NCI-H446 treated with DMSO at 0.1 percent for 48 hours (cell line): ENCODE measurements at places on chromosomes 5 and 9.

DNA sequence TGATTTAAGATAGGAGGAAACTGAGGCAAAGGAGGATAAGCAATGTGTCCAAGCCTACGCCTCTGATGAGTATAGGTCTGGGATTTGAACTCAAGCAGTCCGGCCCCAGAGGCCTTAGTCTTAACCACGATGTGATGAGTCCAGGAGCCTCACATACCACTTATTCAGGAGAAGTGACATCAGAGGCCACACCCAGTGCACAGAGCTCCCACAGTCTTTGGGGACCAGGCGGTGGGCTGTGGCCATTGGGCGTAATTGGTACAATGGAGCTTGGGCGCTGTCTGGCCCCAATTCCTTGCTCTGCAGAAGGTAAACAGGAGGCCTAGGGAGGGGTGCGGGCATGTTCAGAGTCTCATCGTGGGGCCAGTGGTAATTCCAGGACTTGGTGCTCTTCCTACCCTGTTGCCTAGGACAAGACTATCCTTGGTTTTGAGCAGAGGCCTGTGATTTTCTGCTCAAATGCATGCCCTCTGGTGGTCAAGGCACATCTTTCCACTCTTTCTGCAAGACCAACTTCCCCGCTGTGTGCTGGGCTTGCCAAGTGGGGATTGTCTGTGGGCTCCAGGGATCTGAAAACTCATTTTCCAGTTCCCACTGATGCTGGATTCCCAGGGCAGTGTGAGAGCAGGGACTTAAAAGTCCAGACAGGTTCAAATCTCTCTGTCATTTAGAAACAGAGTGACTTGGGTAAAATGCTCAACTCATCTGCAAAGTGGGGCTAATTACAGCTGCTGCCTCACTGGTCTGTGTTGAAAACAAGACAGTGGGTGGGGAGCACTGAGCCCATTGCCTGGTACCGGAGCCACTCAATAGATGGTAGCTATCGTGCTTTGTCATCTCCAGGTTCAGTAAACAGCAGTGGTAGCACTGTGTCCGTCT is 15.8 kb downstream of the NDST1 start:
- peak; percentile 6 for DNase-seq

DNA sequence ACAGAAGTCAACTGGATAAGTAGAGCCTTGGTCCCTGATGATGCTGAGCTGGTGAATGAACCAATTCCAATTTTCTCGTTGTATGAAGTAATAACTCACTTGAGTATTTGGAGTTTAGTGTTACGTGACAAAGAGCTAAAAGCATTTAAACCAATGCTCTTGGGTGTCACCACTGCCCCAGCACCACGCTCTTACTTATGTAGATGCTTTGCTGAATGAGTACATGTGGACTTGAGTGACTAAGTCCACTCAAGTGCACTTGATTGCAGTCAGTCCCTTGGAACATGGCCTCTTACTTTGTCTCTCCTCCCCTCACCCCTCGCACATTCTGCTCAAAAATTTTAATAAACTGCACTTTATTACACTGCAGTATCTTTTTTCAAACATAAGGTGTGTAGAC is 184.0 kb downstream of the MAN2A1 start:
- no peak for DNase-seq

- DNase-seq: no peak
These were observed 74.5 kb downstream of the CDKN2A start for GRCh38 chr9:21919377-21920362.

- no peak for DNase-seq
These were observed 20.5 kb downstream of the MRPL36 start for GRCh38 chr5:1779021-1779680.

- DNase-seq: no peak
These were observed 1.0 kb downstream of the AQP3 start for GRCh38 chr9:33446240-33446945.

- no peak for DNase-seq
These were observed 176.9 kb downstream of the DENND1A start for GRCh38 chr9:123753016-123753415.

- DNase-seq: peak; percentile 61
These were observed 49.4 kb upstream of the GRIN3A start for GRCh38 chr9:101787891-101788290.

- DNase-seq: no peak
These were observed 123.6 kb downstream of the ADCY2 start for GRCh38 chr5:7519564-7519963.

DNA sequence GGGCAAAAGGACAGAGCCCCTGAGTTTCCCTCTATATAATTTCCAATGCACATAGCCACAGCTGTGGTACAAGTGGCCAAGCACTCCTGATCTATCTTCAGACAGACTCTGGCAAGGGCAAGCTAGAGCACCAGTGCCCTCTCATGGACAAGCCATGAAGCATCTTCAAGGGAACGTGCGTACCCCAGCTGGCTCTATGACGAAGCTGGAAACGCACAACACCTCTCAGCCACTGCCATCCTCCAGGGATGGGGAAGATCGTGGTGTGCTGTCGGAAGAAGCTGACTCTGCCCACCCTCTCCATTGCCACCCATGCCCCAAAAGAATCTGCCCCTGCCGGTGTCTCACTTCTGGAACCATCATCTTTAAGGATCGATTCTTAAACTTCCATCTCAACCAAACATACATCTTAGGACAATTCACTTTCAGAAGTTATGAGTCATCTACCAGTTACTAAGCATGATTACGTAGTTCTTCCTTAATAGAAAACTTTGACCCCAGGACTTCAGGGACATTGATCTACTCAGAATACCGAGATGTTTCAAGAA is 482.9 kb downstream of the AGTPBP1 start:
- DNase-seq: no peak

DNA sequence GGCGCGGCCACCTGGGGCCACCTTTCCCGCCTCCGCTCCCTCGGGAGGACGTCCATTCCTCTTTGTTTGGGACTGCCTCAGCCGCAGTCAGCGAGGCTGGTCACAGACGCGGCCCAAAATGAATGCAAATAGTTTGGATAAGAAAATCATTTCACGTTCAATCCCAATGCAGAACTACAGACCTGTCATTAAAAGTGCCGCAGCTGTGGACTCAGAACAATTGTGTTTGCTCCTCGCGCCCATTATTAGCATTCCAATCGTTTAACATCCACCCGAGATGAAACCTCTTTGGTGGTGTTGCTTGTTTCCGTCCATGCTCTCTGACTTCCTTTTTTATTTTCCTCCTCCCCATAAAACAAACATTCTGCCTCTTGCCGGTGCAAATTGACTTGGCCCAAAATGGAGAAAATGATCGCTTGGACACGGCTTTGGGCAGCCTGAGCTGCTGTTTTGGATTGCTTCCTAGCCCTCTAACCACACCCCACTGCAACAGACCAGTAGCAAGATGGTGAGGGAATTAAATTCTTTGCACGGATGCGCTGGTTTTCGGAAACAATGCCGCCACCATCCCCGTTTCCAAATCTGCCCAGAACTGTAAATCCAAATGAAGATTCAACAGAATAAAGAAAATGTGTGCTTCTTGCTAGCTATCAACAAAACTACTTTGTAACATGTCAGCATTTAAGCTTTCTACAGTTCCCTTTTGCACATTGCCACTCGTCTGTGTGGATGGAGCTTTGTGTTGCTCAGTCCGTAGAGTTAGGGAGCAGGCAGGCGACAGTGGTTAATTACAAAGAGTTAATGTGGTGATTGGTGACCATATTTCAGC is 784 bp downstream of the NLN start:
- DNase-seq: peak; percentile 41

- DNase-seq: no peak
These were observed 26.4 kb upstream of the ELL2 start for GRCh38 chr5:95988094-95988493.

DNA sequence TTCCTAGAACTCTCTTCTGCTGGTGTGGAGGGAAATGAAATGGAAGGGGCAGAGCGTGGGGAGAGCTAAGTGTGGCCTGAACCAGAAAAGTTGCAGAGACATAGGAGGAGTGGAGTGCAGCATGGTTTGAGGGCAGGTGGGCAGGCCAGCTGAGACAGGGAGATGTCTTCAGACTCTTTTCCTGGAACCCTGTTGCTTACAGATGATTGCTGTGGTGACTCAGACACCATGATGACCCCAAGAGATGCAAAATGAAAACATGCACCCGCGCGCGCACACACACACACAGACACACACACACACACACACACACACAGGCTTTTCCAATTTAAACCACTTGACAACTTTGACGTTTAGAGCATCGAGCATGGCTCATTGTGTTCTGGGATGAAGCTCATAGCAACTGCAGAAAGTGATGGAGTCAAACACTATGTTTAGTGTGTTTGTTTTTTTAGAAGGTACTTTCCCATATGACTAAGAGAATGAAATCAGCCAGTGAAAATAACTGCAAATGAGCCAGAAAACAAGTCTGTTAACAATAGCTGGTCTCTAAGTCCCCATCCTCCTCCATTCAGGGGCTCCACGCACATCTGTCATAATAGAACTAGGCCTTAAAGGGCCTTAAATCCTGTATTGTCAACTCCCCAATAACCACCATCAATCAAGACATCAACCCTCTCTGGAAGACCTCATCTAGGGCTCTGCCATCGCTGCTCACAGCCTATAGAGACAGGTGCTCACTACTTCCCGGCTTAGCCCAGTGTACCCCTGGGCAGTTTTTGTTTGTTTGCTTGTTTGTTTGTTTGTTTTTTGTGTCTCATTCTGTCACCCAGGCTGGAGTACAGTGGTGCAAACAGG is 9.6 kb downstream of the TMOD1 start:
- no peak for DNase-seq

GRCh38 chr5:167949435-167949834 is 342.0 kb upstream of the WWC1 start:
- DNase-seq: no peak

GRCh38 chr9:19208653-19209052 is 21.8 kb upstream of the DENND4C start:
- no peak for DNase-seq

DNA sequence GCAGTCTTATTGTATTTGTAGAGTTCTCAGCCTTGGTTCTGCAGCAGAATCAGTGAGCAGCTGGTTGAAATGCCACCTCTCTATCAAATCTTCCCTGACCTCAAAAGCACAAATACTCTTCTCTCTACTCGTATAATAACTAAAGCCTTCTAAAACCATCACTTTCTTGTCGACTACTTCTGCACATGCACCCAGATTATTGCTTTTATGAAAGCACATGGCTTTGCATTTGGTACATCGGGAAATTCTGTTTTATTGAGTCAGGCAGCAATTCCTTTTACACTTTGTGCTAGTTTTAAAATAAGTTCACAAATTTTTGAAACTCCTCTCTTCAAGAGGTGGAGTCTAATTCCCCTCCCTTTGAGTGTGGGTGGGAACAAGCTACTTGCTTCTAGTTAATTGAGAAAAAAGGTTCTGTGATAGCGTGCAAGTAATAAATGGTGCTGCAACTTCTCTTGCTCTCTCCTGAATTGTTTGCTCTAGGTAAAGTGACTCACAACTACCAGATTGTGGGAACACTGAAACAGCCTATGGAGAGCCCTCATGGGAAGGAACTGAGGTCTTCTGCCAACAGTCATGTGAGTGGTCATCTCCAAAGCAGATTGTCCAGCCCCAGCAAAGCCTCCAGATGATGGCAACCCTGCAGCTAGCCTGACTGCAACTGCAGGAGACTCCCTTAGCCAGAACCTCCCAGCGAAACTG is 66.0 kb upstream of the TAF1L start:
- no peak for DNase-seq

DNA sequence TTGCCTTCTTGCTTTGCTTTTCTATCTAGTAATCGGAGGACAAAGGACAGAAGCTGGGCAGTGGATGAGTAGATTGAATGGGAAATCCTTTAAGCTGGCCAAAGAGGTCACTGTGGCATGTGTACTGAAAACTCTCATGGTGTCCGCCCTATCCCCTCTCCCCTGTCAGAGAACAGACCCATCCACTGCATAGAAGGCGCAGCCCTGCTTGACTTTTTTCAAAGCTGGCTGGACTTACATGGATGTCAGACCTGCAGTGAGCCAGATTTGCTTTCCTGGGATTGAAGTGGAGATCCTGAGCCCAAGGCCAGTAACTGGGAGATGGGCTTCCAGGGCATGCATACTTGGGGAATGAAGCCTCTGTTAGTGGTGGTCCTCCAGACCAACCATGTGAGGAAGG is 329.5 kb downstream of the TRPM3 start:
- no peak for DNase-seq

GRCh38 chr9:109258481-109259302 is 62.2 kb downstream of the EPB41L4B start:
- DNase-seq: no peak

GRCh38 chr5:181153814-181154213 is 6.4 kb downstream of the OR2V2 start:
- no peak for DNase-seq

- no peak for DNase-seq
These were observed 209.5 kb downstream of the MEF2C start for GRCh38 chr5:88673253-88674105.

- no peak for DNase-seq
These were observed 11.4 kb upstream of the ANKRD33B start for GRCh38 chr5:10552183-10553143.

DNA sequence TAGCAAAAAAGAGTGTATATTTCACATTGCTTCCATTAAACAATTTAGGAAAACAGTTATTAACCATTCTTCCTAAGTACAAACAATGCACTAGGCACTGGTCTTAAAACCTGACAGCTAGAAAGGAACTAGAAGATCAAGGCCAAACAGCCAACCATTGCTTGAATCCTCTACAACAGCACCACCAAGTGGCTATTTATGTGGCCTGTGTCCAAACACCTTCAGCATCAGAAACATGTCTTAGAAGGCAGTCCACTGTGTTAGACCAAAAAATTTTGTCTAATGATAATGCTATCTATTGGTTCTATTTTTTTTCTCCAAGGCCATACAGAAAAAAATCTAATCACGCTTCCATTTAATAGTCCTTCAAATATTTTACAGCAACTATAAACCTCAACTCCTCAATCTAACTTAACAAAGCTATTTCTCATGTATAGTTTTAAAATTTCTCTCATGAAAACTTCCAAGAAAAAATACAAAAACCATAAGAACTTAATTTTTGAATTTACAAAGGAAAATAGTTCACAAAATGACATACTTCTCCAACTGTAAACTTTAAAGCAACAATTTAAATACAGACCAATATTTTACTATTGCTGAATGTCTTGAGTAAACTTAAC is 36.1 kb downstream of the CAAP1 start:
- peak; percentile 37 for DNase-seq

- DNase-seq: no peak
These were observed 56.5 kb downstream of the EXD3 start for GRCh38 chr9:137366445-137366810.

- no peak for DNase-seq
These were observed at the start of gene IQGAP2 for GRCh38 chr5:76402886-76403765. IQGAP2 (plus strand) TSS chr5:76403285; CDS start chr5:76403546, 261 bp downstream.

- no peak for DNase-seq
These were observed 337.9 kb downstream of the CETN3 start for GRCh38 chr5:90071656-90072055.

DNA sequence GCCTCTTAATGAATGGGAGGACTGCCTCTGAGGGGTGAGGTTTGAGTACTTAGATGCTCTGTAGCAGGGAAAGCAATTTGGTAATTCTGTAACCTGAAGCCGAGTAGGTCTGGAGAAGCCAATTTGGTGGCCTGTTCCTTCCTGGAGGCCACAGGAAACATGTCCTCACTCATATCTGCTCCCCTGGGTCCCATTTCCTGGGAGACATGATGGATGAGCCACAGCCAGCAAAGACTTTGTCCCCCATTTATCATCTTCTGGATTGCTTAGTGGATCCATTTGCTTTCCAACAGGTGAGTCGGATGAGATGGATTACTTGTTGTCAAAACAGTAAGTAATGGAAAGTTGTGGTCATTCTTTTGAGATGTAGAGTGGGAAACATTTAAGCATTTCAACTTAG is 99.8 kb upstream of the KLF9 start:
- DNase-seq: no peak
